ENCODE measurements at places on chromosomes 7 and 10.

DNA sequence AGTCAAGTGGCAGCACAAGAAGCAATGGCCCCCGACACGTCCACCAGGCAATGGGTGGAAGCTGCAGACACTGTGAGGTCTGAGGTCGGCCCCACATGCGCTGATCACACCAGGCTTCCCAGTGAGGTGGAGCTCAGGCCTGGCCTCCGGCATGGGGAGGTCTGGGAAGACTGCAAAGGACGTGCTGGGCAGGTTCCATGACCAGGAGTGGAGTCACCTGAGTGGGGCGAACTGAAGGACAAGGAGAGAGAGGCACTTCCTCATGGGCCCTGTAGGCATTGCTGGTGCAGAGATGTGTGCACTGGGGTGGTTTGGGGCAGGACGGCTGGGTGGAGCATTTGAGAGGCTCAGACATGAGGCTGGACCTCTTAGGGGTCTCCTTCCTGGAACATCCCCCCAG, 35.1 kb downstream of the C10orf120 start:
- no peak for DNase-seq

DNA sequence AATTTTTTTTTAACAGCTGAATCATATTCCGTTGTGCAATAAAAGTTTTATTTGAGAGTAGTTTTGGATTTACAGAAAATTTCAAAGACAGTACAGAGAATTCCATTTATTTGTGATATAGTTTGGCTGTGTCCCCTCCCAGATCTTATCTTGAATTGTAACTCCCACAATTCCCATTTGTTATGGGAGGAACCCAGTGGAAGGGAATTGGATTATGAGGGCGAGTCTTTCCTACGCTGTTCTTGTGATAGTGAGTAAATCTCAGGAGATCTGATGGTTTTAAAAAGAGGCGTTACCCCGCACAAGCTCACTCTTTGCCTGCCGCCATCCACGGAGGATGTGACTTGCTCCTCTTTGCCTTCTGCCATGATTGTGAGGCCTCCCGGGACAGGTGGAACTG, 228.0 kb upstream of the MAGI2 start:
- no peak for DNase-seq

GRCh38 chr10:14403881-14404623, 73.3 kb upstream of the FRMD4A start:
- DNase-seq: no peak

DNA sequence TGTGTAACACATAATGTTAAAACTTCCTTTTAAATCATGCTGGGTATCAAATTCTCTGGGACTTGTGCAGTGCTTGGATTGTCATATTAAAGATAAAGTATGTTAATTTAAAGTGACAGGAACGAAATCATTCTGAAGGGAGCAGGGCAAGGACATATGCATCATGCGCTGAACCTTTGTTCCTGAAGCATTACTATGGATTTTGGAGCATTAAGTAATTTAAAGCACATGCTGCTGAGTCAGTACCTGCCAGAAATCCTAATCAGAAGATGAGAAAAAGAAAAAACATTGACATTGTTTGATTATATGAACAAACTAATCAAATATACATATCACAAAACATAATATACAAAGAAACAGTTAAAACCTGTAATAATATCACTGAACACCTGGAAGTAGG, 101.4 kb downstream of the MICU1 start:
- no peak for DNase-seq

DNA sequence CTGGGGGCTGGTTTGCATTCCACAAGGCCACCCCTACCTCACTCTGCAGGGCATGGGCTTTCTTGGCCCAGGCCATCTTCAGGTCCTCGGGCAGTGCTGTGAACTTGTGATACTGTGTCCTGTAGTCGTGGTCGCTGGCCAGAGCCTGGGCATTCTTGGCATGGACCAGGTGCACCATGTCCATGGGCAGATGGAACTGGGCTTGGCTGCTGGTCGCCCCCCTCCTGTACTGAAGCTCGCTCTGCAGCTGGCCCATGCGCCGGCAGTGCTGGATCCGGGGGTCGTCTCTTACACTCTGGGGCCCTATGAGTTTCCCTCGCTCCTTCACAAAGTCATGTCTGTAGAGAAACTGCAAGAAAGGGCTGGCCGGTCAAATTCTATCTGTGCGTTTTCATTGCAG, 51.7 kb downstream of the HABP2 start:
- DNase-seq: no peak

DNA sequence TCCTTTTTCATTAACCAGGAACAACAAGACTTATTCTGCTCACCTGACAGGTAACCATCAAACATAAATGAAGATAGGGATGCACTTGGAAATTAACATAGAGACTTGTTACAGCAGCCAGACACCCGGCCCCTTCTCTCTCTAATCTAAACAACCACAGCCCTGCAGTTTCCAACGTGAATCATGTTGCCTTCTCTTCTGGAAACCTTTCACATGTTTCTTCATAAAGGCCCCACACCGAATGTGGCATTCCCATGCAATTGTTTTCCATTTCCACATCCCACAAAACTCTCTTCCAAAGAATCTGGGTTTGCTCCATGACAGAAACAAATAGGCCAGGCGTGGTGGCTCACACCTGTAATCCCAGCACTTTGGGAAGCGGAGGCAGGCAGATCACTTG, 15.0 kb upstream of the WDR86 start:
- DNase-seq: no peak

GRCh38 chr10:3761021-3761686, 23.9 kb downstream of the KLF6 start:
- no peak for DNase-seq

GRCh38 chr7:8189625-8190024, 72.3 kb downstream of the ICA1 start:
- no peak for DNase-seq

- DNase-seq: no peak
Observed at GRCh38 chr10:45278860-45279498, 36.4 kb downstream of the OR13A1 start.

DNA sequence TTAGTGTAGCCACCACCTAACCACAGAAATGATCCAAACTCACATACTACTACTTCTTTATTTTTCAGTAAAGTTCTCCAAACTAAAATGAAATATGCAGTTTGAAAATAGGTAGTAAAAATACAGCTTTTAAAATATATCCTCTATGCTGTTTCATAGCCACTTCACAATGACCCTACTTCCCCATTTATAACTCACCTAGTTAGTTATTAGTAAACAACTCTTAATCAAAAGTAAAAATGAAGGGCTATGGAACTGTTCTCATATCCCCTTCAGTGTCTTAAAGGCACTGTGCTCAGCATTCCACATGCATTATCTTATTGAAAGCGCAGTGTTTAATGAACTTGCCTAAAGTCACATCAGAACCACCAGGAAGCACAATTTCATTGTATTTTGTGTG, 43.5 kb downstream of the KMT2C start:
- DNase-seq: no peak

- DNase-seq: no peak
Observed at GRCh38 chr10:82278401-82279182, 403.6 kb downstream of the NRG3 start.

GRCh38 chr7:101517304-101517703, 111.8 kb downstream of the MYL10 start:
- no peak for DNase-seq

GRCh38 chr10:97509120-97509680, 10.5 kb downstream of the UBTD1 start:
- no peak for DNase-seq

DNA sequence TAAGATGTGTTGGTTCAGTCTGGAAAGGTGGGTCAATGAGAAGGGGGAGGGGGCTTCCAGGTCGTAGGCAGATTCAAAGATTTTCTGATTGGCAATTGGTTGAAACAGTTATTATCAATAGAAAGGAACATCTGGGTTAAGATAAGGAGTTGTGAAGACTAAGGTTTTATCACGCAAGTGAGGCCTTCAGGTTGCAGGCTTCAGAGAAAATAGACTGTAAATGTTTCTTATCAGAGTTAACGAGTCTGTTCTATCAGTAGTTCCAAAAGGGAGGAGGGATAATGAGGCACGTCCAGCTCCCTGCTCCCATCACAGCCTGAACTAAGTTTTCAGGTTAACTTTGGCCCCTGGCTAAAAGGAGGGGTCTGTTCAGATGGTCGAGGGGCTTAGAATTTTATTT, 11.1 kb upstream of the CFAP46 start:
- no peak for DNase-seq

DNA sequence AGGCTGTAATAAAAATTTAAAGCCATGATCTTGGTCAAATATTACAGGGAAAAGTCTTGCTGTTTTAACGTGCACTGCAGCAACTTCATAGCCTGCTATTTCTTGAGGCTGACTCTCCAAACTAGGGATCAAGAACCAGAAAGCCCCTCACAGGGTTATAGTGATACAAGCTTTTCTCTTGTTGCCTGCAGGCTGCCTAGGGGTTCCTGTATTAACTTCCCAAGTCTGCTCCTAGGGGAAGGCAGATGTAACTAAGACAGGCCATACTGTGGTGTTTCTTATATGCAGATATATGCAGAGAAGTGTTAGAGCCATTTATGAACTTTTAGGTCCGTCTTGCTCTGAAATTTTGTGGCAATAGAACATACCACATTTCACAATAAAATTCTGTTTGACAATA, 175.7 kb downstream of the FOXP2 start:
- DNase-seq: no peak

- DNase-seq: no peak
Observed at GRCh38 chr7:50342616-50343114, 38.1 kb downstream of the IKZF1 start.

DNA sequence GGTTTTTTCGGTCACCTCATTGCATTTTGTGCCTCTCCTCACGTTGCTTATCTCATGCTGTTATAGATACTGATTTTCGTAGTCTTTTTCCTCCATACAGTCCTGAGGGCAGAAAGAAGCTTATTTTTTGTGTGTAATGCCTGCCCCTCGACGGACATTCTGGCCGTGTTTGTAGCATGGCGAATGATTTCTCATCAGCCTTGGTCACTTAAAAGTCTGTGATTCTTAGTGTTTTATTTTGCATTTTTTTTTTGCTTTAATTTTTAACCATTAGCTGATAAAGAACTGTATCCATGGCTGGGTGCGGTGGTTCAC, 469 bp upstream of the NOC3L start:
- DNase-seq: no peak

DNA sequence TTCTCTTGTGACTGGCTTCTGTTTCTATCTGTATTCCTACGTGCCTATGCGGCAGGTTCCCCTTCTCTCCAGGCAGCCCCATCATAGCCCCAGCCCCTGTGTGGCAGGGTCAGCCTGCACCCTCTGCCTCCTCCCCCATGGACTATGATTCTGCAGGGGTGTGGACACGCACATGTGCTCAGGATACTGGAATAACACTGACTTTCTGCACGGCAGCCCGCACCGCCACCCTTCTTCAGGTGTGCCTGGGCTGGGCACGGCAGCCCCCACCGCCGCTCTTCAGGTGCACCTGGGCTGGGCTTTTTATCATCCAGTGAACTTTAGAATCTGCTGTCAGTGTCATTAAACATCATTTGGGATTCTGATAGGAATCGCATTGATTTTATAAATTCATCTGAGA, 202.6 kb upstream of the PPP2R2D start:
- DNase-seq: no peak

GRCh38 chr7:129650056-129650758, 38.7 kb downstream of the NRF1 start:
- no peak for DNase-seq

DNA sequence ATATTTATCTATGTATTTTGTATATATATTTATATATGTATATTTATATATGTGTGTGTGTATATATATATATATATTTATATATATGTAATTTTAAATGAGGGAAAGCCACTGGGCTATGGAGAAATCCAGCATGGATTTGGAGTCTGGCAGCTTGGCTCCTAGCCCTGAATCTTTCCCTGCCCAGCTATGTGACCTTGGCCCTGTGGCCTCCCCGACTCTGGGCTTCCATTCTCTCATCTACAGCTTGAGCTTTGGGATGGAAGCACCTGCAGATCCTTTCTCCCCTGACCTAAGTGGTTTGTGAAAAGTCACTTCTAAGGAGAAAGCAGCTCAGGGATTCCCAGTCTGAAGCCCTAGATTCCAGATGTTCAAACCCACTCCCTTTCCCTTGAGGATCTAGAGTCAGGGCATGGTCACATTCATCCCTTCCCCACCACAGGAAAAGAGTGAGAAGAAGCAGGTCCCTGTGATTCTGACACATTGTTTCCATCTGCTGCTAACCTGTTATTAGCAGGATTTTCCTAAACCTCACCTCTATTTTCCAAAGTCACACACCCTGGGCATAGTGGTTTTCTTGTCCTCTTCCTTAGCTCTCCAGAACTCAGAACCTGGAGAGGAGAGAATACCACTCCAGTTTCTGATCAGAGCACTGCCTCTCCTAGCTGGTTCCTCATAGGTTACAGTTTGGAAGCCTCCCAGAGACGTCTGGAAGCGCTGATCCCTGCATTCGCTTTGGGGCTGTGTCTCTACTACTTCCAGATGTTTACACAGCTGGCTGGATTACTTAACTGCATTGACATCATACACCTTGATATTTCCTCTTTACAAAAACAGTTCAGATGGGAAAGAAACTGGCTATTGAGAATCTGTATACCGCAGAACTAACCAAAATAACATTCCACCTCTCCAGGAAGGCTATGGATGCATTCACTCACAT, 327.5 kb upstream of the ZMIZ1 start:
- DNase-seq: no peak

DNA sequence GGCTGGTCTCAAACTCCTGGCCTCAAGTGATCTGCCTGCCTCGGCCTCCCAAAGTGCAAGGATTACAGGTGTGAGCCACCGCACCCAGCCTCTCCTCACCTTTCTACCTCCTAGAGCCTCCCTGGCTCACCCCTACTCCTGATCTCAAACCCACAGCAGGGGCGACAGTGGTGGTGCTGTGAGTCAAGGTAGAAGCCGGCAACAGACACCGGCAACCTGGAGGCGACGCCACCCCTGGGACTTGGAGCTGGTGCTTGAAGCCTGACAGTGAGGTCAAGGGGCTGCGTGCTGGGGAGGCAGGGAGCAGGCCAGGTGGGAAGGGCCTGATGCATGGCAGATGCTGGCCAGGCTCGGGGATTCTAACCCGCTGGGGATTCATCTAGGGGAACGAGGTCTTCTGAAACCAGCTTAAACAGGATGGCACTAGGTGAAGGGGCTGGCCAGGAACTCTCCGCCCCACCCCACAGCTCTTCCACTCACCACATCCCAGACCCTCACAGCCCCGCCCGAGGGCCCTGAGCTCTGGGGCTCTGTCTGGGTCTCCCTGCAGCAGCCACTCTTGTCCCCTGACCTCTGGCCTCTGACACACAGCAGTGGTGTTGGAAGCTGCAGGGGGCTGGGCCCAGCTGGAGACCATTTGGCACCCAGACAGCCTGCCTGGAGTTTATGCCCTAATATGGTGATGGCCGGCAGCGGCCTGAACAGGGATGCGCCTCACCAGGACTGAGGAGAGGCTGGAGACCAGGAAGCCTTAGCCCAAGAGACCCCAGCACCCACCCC, 16.4 kb downstream of the KCNH2 start:
- no peak for DNase-seq

DNA sequence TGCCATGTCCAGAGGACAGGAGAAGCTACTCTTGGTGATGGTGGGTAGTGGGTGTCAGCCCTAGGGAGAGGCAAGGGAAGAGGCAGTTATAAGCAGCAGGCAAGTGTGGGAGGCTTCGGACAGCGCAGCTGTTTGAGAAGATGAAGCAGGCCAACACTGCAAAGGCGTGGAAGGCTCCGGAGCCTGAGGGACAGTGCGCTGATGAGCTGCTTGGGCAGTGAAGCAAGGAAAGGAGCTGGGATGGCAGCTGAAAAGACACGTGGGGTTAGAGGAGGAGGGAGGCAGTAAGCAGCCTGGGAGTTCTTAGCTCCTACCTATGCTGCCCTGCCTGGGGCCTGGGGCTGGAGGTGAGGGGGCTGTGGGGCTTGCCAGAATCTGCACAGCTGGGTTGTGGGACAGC, 50.1 kb upstream of the CRTAC1 start:
- DNase-seq: no peak

- no peak for DNase-seq
Observed at GRCh38 chr7:31083210-31083786, 31.2 kb downstream of the ADCYAP1R1 start.

All from hepatic stellate cell (primary cell).